Placental pericyte (primary cell): ENCODE measurements at places on chromosomes 2 and 18. TPM values are rescaled to one million over a fixed set of nuclear protein-coding genes. Genes with fewer than 3 reads are reported as not detected.

The DQX1 gene
- not detected in 2 replicates for total RNA-seq

The CDCA7 gene
- total RNA-seq = 0.66 and 4.4 TPM in 2 replicates

The TRIM54 gene
- not detected in 2 replicates for total RNA-seq

The MYO3B gene
- total RNA-seq = under 0.01 TPM in 2 replicates

The C2orf80 gene
- total RNA-seq = not detected in 2 replicates

The NT5C1B gene
- not detected in 2 replicates for total RNA-seq
